Activated CD4-positive, CD25-positive, alpha-beta regulatory T cell (primary cell): ENCODE measurements at places on chromosomes 16 and 17.

DNA sequence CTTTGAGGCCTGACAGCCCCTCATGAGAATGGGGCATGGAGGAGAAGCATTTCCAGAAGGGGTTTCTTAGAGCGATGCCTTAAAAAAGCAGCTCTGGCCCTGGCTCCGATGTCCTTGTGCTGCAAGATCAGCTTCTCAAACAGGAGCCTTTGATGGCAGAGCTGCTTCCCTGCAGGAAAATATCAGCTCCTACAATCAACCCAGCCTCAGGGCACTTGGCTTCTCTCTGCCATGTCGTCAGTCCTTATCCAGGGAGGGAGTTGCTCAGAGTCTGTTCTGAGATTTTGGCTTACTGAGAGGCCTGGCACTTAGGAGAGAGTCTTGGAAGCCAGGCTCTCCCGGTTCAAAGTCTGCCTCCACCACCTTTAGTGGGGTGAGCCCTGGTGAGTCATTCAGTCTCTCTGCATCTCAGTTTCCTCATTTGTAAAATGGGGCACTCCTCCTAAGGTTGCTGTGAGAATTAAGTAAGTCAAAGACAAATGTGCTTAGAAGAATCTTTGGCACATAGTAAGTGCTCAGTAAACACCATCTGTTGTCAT is 184.4 kb downstream of the HAPSTR1 start:
- DNase-seq, result no peak

DNA sequence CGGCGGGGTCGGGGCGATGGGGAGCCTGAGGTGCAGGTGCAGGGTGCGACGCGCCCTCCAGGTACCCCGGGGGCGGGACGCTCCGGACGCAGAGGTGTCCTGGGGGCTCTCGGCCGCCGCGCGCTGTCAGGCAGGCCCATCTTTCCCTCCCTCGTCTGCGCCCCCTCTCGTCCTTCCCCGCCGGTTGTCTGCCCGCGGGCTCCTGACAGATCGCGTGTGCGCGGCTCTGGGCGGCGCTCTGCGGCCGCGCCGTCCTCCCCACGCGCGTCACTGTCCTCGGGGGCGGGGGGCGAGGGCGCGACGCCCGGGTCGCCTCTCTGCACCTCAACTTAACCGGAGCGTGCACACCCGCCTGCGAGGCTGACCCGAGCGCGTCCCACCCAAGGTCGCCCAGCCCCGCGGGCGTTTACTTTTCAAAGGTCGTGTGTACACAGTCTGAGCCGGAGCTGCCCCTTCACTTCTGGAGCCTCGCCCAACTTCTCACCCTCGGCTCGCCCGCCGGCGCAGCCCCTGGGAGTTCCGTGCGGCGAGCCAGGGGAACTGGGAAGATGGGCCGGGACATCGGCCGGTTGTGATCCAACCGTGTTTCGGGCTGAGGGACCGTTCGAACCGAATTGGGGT is 512 bp downstream of the AKAP1 start:
- peak; percentile 46 for DNase-seq

- DNase-seq, result no peak
Observed at GRCh38 chr17:37438141-37438540, 31.5 kb downstream of the TADA2A start.

DNA sequence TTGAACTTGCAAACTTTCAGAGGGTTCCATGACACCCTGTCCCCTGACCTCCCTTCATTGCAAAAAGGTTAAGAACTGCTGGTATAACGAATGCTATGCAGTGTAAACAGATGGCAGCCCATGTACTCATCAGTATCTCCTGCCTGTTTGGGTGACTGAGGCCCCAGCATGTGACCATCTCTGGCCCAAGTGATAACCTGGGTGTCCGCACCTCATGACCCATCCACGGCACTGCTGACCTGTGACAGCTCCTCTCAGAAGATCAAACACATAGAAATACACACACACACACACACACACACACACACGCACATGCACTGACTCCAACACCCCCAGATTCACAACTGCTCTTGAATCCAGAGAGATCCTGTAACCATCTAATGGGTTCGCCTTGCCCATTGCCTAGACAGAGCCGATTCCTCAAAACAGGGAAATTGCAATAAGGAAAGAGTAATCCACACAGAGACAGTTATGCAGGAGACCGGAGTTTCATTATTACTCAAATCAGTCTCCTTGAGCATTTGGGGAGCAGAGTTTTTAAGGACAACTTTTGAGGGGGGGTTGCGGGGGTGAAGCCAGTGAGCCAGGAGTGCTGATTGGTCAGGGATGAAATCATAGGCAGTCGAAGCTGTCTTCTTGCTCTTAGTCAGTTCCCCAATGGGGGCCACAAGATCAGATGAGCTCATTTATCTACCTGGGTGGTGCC is 11.3 kb upstream of the PHOSPHO1 start:
- DNase-seq, result no peak

DNA sequence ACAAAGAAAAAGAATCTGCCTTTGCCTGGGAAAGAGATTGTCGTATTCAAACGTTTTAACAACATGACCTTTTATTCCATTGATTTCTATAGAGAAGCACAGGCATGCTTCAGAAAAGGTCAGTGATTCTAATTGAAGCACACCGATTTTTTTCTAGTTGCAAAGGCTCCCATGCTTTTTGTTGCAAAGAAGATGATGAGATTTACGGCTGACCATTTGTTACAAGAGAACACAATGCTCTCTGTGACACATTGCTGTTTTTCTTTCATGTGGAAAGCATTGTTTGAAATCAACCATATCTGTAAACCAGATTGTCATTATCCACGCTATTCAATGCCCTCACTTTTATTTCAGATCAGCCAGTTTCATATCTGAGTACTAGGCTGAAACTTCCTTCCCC is 99.8 kb downstream of the NLK start:
- no peak for DNase-seq

GRCh38 chr17:48559122-48559839 is 14.4 kb upstream of the HOXB2 start:
- DNase-seq, result no peak

GRCh38 chr17:63838631-63839171 is 3.8 kb downstream of the SMARCD2 start:
- DNase-seq, result no peak

GRCh38 chr17:77098884-77099545 is 41.8 kb upstream of the SEC14L1 start:
- DNase-seq, result no peak

DNA sequence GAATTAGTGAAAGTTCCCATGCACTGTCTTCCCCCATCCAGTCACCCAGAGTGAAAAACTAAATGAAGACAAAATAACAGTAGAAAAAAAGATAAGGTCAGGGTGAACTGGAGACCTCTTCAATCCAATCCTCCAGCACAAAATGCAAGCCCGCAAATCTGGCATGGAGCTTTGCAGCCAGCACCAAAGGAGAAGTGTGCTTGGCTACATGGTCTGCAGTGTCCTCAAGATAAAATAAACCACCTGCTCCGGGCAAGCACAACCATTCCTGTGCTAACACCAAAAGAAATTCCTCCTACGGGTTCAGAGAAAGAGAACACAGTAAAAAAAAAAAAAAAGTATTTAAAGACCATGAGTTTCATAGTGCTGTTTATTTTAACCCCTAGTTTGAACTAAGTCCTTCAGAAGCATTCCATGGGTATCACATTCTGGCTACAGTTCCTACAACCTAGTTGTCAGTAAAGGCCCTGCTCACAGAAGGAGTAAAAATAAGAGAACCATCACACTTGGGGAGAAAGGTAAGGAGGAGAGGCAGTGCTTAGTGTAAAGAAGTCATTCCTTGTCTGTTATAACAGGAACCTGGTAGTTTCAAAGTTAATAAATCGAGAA is 109.1 kb downstream of the GAS7 start:
- DNase-seq, result no peak

DNA sequence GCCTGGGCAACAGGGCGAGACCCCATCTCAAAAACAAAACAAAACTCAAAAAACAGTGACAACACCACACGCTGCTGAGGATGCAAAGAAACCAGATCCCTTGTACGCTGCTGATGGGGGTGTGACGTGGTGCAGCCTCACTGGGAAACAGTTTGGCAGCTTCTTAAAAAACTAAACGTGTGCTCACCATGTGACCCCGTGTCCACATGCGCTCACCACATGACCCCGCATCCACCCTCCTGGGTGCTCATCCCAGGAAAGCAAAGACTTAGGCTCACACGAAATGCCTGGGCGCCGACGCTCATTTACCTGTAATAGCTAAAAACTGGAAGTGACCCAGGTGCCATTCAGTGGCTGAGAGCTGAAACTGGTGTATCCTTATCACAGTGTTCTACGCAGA is 19.9 kb upstream of the RPL13 start:
- no peak for DNase-seq

- no peak for DNase-seq
Observed at GRCh38 chr17:40345994-40346764, 18.4 kb downstream of the GJD3 start.

DNA sequence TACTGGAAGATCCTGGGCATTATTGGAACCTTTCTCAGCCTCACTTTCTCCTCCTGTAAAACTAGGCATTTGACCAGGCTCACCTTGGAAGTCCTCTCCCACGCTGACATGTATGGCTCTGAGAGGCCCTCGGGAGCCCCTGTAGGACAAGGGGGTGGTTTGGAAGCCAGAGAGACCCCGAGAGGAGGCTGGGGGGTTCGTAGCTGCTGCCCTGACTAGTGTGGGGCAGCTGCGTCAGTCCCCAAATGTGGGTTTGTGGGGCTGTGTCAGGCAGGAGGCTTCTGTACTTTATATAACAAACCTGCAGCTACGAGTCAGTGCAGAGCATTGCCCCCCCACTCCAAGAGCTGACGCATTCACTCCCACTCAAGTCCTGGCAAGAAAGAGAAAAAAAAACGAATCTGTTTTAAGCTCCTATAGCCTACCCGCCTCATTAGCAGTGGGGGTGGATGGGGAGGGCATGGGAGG is 1.8 kb downstream of the CX3CL1 start:
- DNase-seq, result no peak

GRCh38 chr16:23105309-23105708 is 43.9 kb downstream of the USP31 start:
- DNase-seq, result no peak

DNA sequence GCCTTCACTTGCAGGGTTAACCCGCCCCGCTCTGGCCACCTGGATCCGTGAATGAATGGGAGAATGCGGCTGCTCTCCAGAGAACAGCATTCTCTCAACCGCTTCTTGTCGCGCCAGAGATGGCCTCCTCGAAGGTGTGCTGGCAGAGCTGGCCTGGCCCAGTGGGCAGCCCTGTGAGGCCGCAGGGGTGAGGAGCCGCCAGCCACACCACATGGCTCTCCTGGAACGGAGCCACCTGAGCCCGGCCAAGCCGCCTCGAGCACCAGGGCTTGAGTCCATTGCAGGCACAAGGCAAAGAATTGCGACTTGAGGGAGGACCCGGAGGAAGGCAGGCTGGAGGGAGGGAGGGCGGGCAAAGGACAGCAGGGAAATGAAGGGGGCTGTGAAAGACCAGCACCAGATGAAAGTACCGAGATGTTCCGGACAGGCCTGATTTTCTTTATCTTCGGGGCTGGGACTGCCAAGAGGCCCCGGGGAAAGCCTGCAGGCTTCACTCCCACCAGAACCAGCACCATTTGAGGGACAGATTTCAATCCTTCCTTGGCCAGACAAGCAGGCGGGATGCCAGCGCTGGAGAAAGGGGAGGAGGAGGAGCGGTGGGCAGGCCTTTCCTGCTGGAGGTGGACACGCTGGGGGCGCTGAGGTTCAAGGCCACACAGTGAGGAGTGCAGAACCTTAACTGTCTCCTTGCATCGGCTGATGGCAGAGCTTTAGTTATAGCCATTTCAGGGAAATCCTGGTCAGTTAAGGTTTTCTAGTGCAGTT is 69.4 kb downstream of the MRC2 start:
- no peak for DNase-seq

GRCh38 chr16:60810250-60810649 is 1226.0 kb downstream of the CDH8 start:
- DNase-seq, result no peak

- DNase-seq, result no peak
Observed at GRCh38 chr16:57358086-57358420, 530 bp upstream of the CCL22 start.

- DNase-seq, result no peak
Observed at GRCh38 chr17:74729368-74729767, 7.7 kb upstream of the RAB37 start.

- DNase-seq, result no peak
Observed at GRCh38 chr17:81221842-81222619, 734 bp downstream of the CEP131 start.

GRCh38 chr16:49776734-49777133 is 79.2 kb downstream of the ZNF423 start:
- DNase-seq, result no peak

DNA sequence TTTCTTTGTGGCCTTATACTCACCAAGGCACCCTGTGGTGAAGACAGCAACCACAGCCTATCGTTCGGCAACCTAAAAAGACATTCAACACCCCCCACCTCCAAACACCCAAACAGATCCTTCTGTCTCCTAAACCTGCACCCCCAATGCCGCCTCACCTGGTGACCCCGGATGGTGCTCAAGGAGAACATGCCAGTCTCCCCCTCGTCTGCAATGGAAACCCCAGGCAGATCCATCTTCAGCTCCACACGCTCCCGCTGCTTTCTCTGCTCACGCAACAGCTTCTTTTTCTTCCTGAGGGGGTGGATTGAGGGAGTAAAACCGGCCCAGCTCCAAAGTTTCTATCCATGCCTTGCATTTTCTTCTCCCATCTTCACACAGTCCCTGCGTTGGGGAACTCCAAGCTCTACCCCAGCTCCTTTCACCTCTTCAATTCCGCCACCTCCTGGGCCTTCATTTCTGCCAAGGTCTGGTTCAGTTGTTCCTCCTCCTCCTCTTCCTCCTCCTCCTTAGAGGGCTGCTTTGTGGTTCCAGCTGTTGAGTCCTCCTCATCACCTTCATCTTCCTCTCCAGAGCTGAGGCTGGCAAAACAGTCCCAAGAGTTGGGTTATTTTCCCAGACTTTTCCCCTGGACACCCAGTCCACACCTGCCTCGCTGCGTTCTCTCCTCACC is 3.4 kb upstream of the PSMC5 start:
- DNase-seq, result no peak

DNA sequence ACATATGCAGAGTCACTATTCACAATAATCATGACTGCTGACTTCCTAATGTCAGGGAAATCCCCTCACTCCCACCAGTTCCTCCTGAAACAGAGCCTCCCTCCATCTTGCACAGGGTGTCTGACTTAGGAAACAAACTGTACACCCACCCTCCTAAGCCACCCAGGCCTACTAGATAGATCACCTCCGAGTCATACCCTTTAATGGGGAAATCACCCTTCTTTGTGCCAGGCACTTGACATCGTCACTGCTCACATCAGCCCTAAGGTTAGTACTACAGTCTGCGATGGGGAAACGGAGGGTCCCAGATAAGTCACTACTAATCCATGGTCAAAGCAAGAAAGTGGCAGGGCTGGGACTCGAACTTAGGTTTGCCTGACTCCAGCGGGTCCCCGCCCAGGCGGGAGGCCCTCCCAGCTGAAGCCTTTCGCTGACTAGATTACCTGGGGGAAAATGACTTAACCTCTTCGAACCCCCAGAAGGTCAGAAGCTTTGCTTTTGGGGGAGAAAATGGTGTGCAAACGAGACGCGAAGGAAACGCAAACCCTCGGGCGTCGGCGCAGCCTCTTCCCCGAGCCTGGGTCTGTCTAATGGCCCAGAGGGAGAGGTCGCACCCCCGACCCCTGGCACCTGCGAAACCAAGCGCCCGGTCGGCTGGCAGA is 3.4 kb upstream of the MLLT6 start:
- peak; percentile 63 for DNase-seq
